ENCODE measurements at places on chromosomes 6 and 20.

DNA sequence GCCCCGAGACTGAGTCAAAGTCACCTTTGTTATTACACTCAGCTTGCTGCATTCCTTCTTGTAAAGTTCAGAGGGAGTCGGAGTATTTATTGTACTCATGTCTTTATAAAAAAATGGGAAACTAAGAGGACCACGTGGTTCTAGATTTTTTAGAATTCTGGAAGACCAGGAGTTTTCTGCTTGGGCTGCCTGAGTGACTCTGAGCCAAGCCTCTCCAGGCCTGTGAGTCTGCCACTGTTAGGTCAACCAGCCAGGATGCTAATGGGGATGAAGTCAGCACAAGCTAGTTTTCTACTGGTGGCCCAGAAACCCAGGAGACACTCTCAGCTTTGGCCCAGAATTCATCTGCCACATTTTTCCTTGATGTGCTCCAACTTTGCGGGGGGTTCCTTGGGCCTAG is 453.5 kb upstream of the SULF2 start:
- no peak for DNase-seq

DNA sequence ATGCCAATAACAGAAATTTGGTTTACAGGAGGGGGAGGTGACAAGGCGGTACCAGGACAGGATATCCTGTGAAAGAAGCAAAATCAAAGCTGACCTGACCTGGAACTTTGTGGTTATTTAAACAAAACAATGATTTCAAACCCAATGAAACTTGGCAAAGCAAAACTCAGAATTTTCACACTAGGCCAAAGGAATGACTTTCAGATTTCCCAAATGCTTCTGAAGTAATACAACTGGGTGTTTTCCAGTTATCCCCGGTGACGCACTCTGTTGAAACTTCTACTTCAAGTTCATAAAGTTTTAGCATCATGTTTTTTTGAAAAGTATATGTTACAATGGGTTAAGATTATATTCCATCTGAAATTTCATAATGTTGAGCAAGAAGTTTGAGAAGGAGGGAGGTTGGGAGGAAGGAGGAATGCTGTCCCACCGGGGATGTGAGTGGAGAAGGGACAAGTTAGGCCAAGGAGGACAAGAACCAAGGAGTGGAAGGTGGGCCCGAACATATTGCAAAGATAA is 78.1 kb upstream of the TRAF3IP2 start:
- no peak for DNase-seq

- DNase-seq = no peak
Observed at GRCh38 chr6:141464490-141464889, 668.2 kb upstream of the GJE1 start.

DNA sequence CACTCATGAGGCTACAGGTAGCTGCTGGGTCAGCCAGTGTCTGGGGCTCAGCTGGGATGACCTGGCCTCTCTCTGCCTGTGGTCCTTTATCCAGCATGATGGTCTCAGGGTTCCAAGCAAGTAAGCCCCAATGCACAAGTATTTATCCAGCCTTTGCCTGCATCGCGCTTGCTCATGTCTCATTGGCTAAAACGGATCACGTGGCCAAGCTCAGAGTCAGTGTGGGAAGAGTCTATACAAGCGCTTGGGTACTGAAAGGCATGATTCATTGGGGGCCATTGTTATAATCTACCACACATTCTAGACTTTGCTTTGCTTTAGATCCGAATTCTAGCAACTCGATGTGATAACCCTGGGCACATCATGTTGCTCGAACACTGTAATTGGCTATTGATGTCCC is 48.3 kb downstream of the PPP1R16B start:
- no peak for DNase-seq

DNA sequence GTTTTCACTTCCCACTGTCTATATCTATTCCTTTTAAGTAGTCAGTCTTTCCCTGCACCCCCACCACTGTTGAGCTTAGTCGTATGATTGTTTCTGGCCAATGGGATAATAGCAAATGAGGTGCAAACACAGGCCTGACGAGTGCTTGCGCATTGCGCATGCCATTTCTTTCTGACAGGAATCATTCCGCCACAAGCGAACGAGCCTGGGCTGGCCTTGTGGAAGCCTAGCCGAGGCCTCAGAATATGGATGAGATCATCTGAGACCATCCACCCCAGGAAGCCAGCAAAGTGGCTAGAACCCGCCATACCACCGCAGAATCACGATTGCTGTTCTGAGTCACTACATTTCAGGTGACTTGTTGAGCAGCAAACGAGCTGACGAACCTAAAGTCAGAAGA is 52.2 kb upstream of the PRL start:
- no peak for DNase-seq
